ENCODE measurements at places on chromosomes 4 and X.

DNA sequence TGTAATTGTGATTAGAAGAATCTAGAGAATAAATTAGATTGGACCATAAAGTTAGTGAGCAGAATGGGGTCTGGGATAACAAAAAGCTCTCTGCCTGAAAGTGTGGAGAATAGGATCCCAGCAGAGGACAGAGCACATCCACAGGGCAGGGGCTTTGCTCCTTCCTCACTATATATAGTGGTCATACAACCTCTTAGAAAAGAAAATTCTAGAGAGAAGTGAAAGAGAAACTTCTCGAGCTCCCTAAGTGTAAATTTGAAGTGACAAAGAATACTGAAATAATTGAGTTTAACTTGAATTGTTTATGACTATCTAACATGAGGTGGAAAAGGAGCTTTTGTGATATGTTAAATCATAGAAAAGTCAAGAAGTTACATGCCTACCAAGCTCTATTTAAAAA is 14.9 kb downstream of the ADAM29 start:
- no peak for DNase-seq

DNA sequence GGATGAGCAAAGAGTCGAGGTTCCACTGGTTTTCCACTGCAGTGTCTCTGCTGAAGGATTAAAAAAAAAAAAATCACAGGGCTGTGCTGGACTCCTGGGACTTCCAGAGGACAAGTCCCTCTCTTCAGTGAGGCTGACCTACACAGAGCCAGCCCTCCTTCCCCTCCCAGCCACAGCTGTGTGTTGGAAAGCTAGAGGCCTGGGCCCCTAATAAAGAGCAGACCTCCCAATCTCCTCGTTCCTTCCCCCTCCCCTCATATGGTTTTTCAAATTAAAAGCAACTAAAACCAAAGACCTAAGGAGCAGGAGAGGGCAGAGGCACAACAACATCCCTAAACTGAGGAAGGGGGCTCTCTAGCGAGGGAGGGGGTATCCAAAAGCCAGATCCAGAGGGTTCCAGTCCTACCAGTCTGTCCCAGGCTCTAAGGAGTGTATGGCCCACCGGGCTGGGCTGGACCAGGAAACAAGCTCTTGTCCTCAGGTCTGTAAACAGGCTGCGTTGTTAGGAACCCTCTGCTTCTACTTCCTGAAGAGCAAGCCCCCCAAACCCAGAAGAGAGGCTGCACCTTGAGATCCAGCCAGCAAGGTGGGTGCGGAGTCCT is 4.0 kb upstream of the PDGFRA start:
- DNase-seq: no peak

- no peak for DNase-seq
Measured at GRCh38 chr4:152293527-152293926, 242.4 kb downstream of the FBXW7 start.

- no peak for DNase-seq
Measured at GRCh38 chrX:81662381-81662780, 460.5 kb downstream of the SH3BGRL start.

GRCh38 chrX:124348885-124349453 is 2.6 kb downstream of the SH2D1A start:
- DNase-seq: no peak

DNA sequence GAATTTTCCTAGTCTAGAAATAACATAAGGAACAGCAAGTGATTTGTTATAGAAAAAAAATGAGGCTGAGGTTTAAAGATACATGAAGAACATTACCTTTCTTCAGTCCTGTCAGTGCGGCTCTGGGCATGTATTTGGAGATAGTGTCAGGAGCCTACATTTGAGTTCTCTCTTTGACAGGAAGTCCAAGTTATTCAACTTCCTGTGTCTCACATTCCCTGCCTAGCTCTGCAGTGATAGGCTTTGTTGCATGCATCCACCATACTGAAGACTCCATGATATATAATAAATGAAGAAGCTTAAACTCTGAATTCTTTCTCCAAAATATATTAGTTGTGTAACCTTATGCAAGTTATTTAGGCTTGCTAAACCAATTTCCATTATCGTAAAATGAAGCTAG is 148.7 kb downstream of the RELL1 start:
- DNase-seq: no peak

- no peak for DNase-seq
Measured at GRCh38 chr4:147571036-147571770, 46.0 kb upstream of the TMEM184C start.

- no peak for DNase-seq
Measured at GRCh38 chr4:122525865-122526264, 69.3 kb upstream of the IL2 start.

GRCh38 chr4:53905941-53906377 is 158.4 kb downstream of the CHIC2 start:
- no peak for DNase-seq

DNA sequence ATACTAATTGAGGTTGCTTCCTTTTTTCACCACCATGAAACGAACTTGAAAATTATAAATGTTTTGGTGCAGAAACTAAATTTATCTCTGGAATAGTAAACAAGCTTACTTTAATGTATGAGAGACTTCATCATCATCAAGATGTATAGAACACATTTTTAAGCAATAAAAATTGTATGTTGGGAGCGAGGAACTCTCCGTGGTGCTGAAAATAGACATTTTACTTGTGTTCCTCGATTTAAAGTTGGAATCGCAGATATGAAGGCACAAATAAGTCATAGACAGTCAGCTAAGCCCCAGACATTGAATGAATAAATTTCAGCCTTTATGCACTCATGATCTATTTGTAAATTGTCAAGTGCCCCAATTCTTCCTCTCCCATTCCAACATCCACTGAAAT is 310.7 kb downstream of the STK32B start:
- no peak for DNase-seq

DNA sequence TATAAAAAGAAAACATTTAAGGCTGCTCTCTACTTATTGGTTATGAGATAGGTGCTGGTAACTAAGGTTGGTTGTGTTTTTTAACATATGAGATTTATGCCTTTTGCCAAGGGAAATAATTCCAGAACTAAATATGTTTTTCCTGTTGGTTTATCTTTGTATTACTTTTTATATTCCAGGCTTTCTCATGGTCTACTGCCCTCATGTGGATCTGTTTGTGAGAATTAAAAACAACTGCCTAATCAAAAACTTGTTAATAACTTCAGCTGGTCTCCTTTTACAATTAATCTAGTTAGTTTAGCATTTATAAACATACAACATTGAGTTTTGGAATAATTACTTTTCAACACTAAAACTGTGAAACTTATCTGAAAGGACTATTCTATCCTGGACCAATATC is 1208.3 kb downstream of the ADGRL3 start:
- DNase-seq: no peak

GRCh38 chr4:176622251-176622948 is 170.3 kb downstream of the VEGFC start:
- DNase-seq: no peak

GRCh38 chr4:108738003-108738706 is 24.7 kb downstream of the ETNPPL start:
- no peak for DNase-seq

DNA sequence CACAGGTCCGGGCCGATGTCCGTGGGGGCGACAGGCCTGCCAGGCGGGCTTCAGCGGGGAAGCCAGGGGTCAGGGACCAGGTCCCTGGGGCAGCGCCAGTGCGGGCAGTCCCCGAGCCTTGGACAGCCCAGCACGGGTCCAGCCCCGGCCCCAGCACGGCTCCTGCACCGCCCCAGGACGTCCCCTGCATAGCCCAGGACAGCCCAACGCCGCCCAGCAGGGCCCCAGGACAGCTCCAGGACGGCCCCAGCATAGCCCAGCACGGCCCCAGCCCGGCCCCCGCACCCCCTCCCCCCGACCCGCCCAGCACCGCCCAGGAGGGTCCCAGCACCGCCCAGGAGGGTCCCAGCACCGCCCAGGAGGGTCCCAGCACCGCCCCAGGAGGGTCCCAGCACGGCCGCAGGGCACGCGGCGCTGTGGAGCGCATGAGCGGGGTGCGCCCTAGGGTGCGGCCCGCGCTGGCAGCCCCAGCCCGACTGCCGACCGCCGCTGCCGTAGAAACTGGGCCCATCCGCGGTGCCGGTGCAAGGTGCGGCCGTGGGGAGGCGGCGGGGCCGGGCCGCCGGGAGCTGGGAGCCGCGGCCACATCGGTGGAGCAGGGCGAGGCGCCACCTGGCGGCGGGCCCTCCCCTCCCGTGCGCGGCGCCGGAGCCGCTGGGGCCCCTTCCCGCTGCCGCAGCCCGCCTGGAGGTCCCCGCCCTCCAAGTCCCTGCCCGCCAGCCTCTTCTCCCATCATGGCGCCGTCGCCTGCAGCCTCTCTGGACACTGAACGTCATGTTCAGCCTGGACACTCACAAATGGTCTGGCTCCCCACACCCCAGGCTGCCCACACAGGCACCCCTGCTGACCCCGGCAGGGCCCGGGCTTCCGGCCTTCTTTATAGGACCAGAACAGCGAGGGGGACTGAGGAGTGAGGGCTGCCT is 106.8 kb upstream of the NKX1-1 start:
- peak; percentile 11 for DNase-seq

- no peak for DNase-seq
Measured at GRCh38 chrX:34764852-34765361, 107.8 kb upstream of the TMEM47 start.

DNA sequence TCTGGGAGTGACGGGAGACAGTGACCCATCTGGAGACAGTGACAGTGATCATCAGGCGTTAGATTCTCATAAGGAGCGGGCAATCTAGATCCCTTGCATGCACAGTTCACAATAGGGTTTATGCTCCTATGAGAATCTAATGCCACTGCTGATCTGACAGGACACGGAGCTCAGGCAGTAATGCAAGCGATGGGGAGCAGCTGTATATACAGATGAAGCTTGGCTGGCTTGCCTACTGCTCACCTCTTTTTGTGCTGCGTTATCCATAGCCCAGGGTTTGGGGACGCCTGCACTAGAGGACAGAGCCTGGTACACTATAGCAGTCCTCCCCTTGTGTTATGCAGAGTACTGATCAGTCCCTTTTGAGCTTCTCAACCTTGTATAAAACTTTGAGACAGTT is 23.5 kb downstream of the NFKB1 start:
- DNase-seq: no peak

DNA sequence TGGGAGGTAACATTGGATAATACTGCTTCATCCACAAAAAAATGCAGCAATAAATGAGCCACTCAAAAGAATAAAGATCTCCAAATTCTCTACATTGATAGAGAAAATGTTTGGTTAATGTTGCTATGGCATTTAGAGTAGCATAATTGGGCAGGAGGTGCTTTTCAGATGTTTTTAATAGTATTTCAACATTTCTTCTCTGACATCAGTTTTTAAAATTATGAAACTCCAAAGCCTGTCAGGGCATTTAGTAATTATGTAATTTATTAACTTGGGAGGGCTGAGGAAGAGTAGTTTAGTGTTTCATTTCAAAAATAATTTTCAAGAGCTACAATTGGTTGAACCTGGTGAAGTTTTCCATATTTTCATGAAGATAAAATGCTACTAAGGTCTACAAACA is 211.3 kb upstream of the INTU start:
- DNase-seq: no peak

GRCh38 chr4:119638359-119638758 is 9.8 kb upstream of the PDE5A start:
- no peak for DNase-seq

DNA sequence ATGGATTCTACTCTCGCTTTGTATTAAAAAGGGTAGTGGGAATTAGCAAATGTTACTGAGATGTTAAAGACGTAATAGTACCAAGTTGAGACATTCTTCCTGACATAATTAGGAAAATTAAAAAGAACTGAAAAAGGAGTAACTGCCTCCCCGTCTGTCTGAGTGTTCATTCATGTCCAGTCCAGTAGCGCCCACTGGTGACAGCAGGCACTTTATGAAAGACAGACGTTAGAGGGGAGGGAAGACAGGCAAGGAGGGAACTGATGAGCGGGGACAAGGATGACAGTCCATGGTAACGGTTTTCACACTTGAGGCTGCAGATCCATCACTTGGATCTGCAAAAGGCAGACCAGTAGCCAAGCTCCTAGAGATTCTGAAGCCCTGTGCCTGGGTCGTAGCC is 326.7 kb downstream of the STK32B start:
- DNase-seq: no peak

- DNase-seq: no peak
Measured at GRCh38 chr4:139901531-139902320, 236.1 kb downstream of the MGST2 start.

GRCh38 chr4:48129307-48130014 is 4.6 kb downstream of the TXK start:
- DNase-seq: no peak

GRCh38 chr4:184911310-184911709 is 85.5 kb upstream of the ACSL1 start:
- no peak for DNase-seq

- no peak for DNase-seq
Measured at GRCh38 chr4:87375719-87376291, 15.2 kb downstream of the HSD17B11 start.

GRCh38 chrX:2183193-2183725 is 317.5 kb downstream of the DHRSX start:
- no peak for DNase-seq

DNA sequence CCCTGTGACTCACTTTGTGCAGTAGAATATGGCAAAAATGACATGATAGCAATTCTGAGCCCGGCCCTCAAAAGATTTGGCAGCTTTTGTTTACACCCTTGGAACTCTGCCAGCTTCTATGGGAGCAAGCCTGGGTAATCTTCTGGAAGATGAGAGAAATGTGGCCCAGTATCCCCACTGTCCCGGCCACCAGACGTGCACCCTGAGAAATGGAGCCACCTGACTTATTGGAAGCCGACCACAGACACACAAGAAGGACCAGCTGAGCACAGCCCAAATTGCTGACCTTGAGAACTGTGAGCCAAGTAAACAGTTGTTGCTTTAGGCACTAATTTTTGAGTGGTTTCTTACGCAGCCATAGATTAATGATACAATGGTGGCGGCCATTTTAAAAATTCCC is 197.0 kb downstream of the STIM2 start:
- DNase-seq: no peak

DNA sequence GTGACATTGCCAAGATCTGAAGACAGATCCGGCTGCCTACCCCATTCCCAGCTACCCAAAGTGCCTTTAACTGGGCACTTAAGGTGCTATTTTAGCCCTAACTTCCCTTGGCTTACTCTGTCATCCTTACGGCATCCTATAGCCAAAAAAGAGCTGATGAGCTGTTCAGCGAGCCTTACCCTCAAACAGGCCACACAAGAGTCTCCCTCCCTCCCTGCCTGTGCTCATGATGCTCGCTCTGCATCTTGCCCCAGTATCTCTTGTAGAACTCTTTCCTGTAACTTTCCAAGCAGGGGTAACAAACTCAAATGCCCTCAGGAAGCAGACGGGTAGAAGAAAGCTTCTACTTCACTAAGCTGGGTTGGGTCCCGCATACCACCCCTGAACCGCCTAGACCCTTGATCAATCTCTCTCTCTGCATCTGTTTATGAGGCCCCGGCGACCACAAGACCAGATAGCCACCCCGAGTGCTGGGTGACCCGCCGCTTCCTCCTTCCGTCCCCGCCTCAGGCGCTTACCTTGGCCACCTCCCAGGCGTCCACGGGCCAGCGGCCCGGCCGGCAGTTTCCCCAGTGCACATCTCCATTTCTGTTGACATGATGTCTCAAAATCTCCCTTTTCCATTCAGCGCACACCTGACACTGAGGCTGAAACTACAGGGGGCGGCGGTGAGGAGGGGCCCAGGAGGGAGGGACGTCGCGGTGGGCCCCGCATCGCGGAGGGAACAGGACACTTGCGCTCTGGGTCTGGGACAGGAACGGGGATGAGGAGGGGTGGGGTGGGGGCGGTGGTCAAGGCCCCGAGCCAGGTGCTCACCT is 663 bp downstream of the CXorf38 start:
- DNase-seq: no peak

GRCh38 chr4:89860971-89861370 is 24.0 kb upstream of the SNCA start:
- no peak for DNase-seq

GRCh38 chr4:69642961-69643360 is 3.5 kb upstream of the UGT2A2 start:
- DNase-seq: no peak

- no peak for DNase-seq
Measured at GRCh38 chr4:73053974-73054480, 15.5 kb downstream of the COX18 start.

Data from effector memory CD4-positive, alpha-beta T cell (primary cell).